ENCODE measurements at places on chromosomes 7 and 10.
A peak's percentile ranks its signal among the peaks of the same experiment; 100 is the strongest.

- DNase-seq = peak; percentile 27
Observed at GRCh38 chr7:45888993-45889366, 692 bp downstream of the IGFBP1 start.

GRCh38 chr7:30744075-30744417, 7.9 kb upstream of the INMT start:
- DNase-seq = no peak

GRCh38 chr7:132044247-132044646, 487.8 kb upstream of the PODXL start:
- no peak for DNase-seq

DNA sequence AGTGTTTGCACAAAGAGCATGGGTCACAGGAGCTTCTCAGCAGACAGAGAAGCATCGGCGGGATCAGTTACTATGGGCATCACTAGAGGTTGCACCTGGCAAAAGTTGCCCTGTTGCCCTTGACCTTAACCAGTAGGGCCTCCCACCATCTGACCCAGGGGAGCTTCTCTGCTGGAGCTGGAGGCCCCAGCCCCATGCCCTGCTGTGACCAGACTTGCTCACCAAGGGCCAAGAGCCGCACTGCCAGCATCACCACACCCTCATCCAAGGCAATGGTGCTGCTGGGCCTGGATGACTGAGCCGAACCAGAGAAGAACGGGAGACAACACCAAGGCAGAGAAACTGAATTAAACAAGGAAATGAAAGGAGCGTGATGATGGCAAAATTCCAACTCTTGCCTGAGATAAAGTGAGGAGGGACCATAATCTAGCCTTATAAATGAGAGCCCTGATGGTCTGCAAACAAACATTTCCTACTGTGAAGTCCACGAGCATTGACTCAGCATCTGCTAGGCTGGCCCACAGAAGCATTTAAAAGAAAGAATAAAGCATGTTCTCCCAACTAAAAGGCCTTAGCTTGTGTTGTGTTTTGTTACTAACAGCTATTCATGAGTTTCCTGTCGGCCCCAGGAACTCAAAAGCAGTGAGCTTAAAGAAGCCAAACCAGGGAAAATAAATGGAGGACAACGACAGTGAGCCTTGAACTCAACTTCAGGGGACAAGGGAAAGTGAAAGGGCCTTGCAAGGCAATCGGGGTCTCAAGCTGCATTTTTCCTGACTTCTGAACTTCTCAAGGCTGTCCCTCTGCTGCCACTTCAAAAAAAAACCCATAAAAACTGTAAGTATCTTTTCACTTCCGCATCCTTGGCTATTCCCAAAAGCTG, 60.4 kb downstream of the AFAP1L2 start:
- DNase-seq = no peak

DNA sequence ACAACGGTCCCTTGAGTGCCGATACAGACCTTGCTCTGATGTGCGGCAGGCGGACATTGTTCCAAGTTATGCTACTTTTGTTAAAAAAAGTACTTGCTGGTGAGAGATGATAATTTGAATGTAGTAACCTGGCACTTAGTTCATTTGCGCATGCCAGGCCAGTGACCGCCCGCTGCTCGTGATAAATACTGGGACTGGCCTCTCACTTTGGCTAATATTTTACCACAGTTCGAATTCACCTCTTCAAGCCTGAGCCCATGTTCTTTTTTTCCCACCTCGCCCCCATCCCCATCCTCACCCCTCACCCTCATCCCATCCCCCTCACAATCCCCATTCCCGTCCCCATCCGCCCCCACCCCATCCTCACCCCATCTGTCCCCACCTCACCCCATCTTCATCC, 126.4 kb downstream of the DNAJB6 start:
- no peak for DNase-seq

DNA sequence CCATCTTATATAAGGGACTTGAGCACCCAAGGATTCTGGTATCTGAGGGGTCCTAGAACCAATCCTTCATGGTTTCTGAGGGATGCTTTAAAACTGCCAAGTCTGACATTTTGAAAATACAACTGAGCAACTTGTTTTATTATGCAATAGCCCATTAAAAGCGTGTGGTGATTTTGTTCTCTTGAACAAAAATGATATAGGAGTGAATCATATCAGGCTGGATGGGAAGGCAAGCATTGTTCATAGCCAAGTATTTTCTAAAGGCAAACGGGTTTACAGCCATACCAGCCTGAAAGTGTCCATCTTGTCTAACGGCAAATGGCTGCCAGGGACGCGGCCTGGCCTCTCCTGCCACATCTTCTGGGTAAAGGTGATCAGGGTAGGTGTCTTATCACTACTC, 23.4 kb downstream of the RPP38 start:
- DNase-seq = no peak

GRCh38 chr10:96496281-96496925, 17.3 kb downstream of the TLL2 start:
- DNase-seq = no peak

GRCh38 chr7:108497082-108497725, 28.7 kb downstream of the PNPLA8 start:
- DNase-seq = peak; percentile 12

DNA sequence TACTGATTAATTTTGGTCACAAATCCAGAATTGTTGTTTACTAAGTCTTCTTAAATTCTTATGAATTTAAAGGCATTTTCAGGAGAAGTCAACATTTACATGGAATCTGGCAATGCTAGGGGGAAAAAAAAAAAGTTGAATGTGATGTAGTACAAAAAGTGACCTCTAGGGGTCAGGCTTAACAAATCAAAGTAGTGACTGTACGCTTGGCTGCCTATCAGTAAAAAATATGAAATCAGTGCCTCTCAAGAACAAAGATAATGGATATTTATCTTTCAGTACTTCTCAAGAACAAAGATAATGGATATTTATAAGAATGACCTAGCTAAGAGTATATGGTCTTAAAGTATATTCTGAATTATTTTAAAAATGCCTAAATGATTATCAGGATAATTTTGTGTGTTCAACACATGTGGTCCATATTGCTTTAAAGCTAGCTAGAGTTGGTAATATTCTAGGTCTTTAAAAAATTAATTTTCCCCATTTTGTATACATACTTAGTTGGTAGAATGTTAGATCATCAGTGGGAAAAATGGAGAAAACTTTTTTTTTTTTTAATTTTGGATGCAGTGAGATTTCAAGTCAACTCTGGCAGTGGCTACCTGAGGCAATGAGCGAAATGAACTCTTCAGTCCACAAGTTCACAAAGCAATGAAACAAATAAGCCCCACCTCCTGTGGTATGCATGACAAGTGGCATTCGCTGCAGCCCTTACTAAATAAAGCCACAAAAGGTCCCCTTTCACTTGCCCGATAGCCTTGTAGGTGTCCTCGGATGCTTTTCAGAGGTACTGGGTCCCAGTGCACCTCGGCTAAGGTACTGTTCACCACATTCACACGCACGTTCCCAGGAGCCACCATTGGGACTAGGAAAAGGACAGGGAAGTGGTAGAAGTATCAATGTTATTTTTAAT, 51.2 kb upstream of the LAMB4 start:
- DNase-seq = peak; percentile 35

DNA sequence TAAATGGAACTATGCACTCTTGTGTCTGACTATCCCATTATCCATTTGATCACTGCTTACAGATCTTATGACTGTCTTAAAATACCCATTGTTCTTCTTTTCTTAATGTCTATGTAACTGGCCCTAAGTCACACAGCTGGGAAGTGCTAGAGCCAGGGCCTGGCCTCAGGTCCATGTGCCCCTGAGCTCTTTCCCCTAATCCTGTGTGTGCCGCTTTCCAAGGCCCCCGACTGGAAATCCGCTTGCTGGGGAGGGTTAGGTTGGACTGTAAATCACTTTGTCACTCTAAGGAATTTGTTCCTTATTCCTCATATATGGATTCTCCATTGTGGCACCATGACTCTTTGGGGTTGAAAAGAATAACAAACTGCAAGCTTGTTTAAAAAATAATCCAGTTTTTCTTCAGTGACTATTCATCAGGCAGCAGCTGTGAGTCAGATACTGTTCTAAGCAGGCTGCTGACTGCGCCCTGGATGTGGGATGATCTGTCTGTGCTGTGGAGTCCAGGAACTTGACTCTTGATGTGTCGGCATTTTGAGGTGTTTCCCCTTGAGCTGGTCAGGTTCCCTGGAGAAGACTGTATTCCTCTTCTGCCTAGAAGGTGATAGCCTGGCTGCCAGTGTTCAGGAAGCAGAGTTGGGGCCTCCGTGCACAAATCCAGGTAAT, 236.3 kb downstream of the SDK1 start:
- no peak for DNase-seq

DNA sequence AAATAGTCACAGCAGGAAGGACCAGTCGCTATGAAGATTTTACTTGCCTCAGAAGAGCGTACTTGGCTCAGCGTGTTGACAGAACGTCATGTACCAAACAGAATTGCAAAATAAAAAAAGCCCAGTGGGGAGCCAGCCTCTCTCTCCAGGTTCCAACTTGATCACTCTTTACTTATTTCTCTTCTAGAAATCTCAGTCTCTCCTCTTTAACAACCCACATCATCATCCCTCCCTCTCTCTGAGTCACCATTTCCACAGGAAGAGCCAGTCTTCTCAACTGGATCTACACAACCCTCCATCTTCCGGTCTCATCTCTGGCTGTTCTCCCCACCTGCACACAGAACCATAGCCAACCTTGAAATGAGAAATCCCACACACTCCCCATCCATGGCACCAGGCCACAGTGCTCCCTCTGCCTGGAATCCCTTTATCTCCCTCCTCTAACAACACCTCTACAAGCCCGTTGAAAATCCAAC, 718.3 kb downstream of the GRID1 start:
- DNase-seq = no peak

DNA sequence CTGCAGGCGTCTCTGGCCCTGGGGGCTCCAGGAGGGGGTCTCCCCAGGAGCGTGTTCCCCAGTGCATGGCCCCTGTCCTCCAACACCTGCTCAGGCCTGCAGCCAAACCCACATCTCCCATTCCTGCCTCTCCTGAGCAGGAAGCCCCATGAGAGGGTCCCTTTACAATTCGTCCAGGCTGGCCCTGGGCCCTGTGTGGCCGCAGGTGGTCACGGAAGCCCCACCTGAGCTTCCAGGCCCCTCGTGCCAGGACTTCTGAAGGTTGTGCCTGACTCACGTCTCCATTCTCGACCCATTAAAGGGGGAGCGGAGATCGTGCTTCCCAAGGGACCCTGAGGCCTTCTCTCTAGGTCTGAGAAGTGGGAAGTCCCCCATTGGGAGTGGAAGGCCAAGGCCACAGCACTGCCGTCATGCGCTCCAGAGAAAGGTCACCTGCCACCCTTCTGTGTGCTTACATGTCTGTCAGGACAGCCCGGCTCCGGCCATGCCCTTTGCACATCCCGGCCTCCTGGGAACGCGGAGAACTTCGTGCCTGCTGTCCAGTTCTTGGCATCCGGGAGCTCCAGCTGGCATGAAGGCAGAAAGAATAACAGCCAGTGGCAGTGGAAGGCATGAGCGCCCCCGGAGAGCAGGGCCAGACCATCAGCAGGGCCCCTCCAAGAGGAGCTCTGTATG, 382.3 kb downstream of the DNAJB6 start:
- DNase-seq = no peak

- DNase-seq = no peak
Observed at GRCh38 chr10:22185586-22185985, 32.2 kb downstream of the EBLN1 start.

- peak; percentile 9 for DNase-seq
Observed at GRCh38 chr7:30681331-30681797, 892 bp downstream of the CRHR2 start.

DNA sequence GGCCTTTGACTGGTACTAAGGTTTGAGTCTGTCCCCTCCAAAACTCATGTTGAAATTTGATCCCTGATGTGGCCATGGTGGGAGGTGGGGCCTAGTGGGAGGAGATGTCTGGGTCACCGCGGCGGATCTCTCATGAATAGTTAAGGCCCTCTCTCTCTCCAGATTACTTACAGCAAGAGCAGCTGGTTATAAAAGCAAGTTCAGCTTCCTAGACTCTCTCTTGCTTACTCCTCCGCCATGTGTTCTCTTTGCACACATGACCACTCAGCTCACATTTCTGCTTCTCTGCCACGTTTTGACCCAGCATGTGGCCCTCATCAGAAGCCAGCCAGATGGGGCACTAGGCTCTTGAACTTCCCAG, 29.9 kb upstream of the ZMIZ1 start:
- no peak for DNase-seq

- DNase-seq = peak; percentile 77
Observed at GRCh38 chr10:21518641-21519396, 6.7 kb downstream of the SKIDA1 start.

- DNase-seq = no peak
Observed at GRCh38 chr10:72218325-72218724, 2.2 kb upstream of the ASCC1 start.

GRCh38 chr7:117728890-117729624, 144.2 kb downstream of the CTTNBP2 start:
- no peak for DNase-seq

DNA sequence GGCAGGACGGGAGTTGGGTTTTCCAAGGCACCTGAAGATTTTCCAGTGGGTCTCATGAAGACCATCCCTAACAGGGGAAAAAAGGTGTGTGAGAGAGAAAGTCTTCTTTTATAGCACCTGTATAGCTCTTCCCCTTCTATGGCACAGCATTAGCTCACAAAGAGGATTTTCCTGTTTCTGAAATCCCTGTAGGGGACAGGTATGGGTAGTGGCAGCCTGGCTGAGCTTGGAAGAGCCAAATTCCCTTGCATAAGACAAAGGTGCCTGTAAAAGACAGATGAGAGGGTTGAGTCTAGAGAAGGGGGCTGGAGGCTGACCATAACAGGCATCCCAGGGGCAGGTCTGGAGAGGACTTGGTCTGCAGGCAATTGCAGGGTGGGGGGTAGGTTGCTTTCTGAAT, 63.7 kb downstream of the COL13A1 start:
- no peak for DNase-seq

DNA sequence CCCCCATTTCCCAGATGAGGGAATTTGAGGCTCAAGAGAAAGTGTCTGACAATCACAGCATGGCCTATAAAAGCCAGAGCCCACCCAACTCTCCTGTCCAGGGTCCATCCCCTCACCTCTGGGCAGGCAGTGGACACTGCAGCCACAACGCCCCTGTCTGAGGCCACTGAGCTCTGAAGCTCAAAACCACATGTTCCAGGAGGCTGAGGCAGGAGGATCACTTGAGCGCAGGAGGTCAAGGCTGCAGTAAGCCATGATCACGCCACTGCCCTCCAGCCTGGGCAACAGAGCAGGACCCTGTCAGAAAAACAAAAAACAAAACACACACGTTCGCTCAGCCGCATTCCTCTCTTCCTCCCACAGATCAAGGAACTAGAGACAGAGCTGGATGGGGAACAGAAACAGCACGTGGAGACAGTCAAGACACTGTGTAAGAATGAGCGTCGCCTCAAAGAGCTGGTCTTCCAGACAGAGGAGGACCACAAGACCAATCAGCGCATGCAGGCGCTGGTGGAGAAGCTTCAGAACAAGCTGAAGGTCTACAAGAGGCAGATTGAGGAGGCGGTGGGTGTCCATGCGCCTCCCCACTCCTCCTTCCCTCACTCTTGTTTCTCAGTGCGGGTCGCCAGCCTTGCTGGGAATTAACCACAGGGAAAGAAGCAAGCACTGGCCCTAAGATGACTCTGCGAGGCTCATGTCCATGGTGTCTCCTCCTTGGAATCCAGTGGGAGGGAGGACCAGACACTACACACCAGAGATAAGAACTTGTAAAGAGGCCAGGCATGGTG, 20.0 kb upstream of the ARPC1A start:
- no peak for DNase-seq

Data from right kidney (tissue), 9 donors.